ENCODE measurements at places on chromosomes 7 and 10. TPM values are rescaled to one million over a fixed set of nuclear protein-coding genes. Genes with fewer than 3 reads are reported as not detected.

Gene FFAR4
- not detected for total RNA-seq

DNA sequence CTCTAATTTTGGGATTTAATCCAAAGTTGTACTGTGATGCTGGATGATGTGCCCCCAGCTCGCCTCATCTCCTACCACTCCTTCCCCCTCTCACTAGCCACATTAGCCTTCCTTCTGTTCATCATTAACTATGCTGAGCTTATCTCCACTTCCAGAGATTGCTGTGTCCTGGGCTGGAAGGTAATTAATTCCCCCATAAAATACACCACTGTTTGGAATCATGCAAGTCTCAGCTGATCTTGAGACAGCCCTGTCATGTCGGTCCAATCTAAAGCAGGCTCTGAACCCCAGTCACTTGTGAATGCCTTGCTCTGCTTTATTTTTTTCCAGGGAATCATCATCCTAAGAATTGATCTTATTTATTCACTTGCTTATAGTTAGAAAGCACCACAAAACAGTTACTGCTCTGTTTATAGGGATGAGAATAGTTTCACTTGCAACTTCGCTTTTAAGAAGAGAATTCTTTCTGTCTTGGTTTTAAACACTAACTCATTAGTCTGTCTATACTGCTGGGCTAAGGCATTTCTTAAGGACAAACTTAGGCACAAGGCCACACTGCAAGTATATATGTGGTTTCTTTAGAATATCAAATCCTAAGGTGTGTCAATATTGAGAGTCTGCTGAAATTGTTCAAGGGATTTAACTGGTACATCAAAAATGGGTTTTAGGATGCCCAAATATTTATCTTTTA, 341.1 kb upstream of the SEMA3A start:
- DNase-seq: no peak

DNA sequence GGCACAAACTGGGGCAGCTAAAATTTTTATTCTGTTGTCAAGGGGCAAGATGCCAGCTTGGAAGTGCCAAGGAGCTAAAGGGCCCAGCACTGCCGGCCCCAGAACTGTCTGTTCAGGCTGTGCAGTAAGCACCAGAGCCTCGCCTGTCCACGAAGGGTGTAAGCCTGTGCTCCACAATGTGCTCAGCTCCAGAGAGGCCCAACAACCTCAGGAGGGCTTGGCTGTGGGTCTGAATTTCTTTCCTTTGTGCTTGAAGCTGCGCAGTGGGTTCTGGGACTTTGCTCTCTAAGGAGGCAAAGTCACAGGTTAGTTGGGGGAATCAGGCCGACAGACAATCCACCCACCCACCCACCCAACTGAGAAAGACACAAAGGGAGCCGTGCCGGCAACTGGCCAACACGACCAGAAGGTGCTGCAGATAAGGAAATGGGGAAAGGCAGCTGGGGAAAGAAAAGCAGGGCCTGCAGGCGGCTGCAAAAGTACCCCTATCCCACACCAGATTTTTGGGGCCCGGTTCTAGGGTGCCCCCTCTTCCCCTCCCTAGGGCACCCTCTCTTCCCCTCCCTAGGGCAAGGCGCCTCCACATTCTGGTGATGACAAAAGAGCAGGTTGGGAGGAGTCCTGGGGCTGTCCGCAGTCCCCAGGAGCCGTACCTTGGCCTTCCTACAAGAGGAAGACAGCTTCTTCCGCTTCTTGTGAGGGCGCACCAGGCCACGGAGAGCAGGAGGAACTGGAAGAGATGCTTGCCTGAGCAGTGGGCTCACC, 7.7 kb downstream of the DDX56 start:
- DNase-seq: peak; percentile 22

DNA sequence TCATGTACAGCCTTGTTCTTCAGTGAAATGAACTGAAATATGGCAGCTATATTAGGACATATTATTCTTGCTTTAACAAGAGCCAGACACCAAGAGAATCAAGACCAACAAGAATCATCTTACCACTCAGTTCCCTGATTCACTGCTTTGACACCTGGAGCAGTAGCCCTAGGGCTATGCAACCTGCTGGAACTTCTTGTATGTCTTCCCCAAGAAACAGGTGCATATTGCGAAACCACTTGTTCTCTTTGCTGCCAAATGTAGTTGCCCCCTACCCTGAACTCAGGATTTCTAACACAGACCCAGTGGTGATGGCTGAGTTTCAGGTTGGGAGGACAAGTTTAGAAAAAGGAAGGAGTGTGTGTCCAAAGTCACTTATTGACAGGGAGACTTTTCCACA, 46.1 kb downstream of the WIPF3 start:
- no peak for DNase-seq

DNA sequence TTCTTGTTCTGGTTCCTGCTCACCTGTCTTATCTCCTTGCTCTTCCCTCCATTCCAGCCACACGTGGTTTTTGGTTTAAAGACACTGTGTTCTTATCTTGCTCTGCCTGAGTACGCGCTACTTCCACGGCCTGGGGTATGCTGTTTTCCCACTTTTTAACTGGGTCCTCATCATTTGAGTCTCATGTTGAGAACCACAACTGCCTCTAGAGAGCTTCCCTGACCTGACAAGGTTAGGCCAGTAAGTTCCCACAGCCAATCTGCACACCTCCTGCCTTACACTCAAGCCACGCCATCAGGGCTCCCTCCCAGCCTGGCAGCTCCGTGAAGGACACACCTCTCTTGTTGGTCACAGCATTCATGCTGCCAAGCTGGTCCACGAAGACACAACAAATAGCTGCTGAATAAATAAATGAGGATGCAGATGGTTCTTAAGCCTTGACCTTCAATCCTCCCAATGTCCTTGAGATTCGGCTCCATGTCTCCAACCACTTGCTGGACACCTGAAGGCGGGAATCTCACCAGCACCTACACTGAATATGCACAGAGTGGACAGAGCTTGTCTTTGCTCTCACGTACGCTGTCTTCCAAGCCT, 201.7 kb upstream of the KLF14 start:
- DNase-seq: no peak

DNA sequence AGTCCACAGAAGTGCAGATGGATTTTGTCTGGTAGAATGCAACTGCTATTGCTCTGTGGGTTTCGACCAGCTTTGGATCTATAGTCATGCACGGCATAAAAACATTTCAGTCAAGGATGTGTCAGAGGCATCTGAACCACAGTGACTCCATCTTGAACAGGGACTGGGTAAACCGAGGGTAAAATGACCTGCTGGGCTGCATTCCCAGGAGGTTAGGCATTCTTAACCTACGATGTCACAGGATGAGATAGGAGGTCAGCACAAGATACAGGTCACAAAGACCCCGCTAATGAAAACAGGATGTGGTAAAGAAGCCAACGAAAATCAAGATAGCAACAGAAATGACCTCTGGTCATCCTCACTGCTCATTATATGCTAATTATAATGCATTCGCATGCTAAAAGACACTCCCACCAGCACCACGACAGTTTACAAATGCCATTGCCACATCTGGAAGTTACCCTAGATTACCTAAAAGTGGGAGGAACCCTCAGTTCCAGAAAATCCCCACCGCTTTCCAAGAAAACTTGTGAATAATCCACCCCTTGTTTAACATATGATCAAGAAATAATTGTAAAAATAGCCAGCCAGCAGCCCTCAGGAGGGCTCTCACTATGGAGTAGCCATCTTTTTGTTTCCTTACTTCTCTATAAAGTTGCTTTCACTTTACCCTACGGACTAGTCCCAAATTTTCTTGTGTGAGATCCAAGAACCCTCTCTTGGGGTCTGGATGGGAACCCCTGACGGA, 50.7 kb upstream of the CPXM2 start:
- no peak for DNase-seq

DNA sequence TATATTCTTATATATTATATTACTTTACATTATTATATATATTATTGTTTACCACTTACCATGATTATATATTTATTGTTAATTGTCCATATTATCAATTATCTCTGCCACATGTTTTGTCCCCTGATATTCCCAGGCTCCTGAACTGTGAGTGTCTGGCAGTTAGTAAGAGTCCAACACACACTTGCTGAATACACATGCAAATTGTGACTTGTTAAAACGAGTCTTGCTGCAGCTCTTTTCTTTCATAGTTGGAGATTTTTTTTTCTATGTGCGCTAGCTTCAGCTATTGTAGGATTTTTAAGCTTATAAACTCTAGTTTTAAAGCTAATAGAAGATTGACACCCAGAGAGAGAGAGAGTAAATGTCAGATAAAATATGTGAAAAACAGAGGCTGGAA, 207.8 kb upstream of the FAM3C start:
- no peak for DNase-seq

GRCh38 chr10:91493313-91493712, 83.2 kb downstream of the HECTD2 start:
- peak; percentile 11 for DNase-seq

Gene VWDE
- 7.5 TPM for total RNA-seq

GRCh38 chr10:22666287-22667092, 47.9 kb downstream of the PIP4K2A start:
- DNase-seq: peak; percentile 85

Gene CLDN3
- total RNA-seq: not detected

Gene TSPAN33
- 41.7 TPM for total RNA-seq

- no peak for DNase-seq
Observed at GRCh38 chr7:78642751-78643150, 810.7 kb downstream of the MAGI2 start.

Gene ATRNL1
- total RNA-seq: under 0.01 TPM

GRCh38 chr7:95330204-95330960, 6.0 kb upstream of the PON1 start:
- DNase-seq: peak; percentile 71

Gene SLC18A3
- under 0.01 TPM for total RNA-seq

- peak; percentile 24 for DNase-seq
Observed at GRCh38 chr7:75738604-75738974, at the start of gene HIP1. Gene HIP1, minus strand, starts transcription at chr7:75738941. Its CDS starts 21 bp downstream, at chr7:75738920.

Gene CADPS2
- under 0.01 TPM for total RNA-seq

DNA sequence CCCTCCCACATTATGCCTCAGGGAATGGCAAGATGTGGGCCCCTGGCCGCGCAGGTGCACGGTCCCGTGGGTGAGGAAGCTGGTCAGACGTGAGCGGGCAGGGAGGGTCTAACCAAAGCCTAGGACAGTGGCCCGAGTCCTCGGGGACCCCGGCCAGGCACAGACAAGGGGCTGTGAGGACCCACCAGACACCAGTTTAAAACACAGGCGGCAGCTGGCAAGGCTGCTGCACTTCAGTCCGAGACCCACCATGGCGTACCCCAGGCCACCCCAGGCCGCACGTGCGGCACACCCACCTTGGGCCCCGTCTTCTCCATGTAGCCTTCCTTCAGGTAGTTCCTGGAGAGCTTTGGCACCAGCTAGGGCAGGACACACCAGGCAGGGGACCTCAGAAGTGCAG, 23.5 kb downstream of the GET4 start:
- no peak for DNase-seq

DNA sequence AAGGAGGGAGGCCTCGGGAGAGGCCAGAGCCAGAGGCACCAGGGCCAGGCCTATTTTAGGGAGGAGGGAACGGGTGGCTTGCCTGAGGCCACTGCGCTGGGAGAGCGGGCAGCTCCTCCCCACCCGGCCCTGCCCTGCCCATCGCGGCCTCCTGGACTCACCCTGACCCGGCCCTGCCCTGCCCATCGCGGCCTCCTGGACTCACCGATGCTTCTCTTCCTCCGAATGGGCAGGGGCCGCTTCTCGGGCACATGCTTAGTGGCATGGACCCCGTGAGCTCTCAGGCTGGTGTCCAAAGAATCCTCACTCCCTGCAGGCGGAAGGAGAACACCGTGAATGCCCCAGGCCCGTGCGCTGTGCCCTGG, 7.5 kb downstream of the PDGFA start:
- no peak for DNase-seq

DNA sequence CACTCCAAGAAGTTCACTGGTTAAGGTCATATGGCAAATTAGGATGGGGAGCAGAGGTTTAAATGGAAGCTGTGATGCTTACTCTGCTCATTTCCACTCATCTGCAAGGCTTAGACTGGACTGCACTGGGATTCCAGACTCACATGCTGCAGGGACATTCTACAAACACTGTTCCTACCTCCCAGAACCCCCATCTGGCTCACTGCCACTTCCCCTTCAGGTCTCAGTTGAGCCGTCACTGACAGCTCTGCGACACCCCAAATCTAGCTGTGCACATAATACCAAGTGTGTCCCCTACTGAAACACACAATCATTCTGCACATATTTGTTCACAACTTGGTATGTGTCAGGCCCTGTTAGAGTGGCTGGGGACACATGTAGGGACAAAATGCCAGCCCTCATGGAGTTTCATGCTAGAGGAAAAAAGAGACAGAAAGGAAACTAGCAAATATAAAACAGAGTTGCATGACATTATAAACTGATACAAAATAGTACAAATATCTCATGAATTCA, 5.4 kb downstream of the PRKCQ start:
- no peak for DNase-seq

GRCh38 chr7:151867912-151868311, 9.0 kb downstream of the PRKAG2 start:
- no peak for DNase-seq

Gene SLC13A1
- total RNA-seq: not detected

Gene SVOPL
- total RNA-seq: 3.8 TPM

- no peak for DNase-seq
Observed at GRCh38 chr10:124125305-124126116, 32.1 kb upstream of the CHST15 start.
